CD4-positive, alpha-beta T cell treated with Interleukin-4 for 4 hours (primary cell): ENCODE measurements at places on chromosomes 4 and X.

- no peak for DNase-seq
These were observed 19.6 kb downstream of the DOK7 start for GRCh38 chr4:3482707-3483106.

GRCh38 chr4:122711919-122712318 is 20.6 kb upstream of the BBS12 start:
- DNase-seq = no peak

- no peak for DNase-seq
These were observed 35.2 kb downstream of the PDS5A start for GRCh38 chr4:39942507-39942906.

- DNase-seq = no peak
These were observed 584.3 kb upstream of the SMIM31 start for GRCh38 chr4:164169591-164169990.

DNA sequence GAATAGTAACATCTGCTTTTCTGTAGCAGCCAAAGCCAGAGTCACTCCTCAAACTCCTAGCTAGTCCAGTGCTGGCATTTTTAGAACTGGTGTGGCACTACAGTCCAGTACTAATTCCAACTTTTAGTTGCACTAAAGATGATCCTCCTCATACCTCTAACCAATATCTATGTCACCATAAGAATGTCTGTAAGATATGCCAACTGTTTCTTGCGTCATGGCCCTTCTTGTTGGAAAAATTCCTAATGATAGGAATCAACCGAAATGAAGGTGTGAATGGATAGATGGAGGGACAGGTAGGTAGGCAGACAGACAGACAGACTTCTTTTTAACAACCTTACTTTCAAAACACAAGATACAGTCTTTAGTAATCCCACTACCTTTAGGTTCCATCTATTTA is 74.6 kb upstream of the PRSS48 start:
- DNase-seq = no peak

- no peak for DNase-seq
These were observed 203.8 kb downstream of the AASDH start for GRCh38 chr4:56183344-56183959.

DNA sequence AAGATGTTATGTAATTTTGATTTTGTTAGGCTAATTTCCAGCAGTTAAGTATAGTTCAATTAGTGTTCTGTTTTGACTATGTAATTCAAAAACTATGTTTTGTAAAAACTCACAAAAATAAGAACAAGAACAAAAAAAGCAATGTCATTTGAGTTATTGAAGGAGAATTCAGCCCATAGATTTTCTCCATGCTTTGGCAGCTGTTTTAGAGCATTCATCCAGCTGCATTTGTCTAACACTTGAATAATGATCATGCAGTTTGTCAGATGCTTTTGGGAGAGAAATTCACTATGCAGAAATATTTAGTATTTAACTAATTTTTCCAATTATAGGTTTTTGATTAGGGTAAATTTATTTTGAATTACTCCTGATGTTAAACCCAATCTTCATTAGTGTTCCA is 14.2 kb downstream of the CPE start:
- DNase-seq = no peak

GRCh38 chrX:13271511-13271910 is 48.3 kb downstream of the ATXN3L start:
- DNase-seq = no peak

DNA sequence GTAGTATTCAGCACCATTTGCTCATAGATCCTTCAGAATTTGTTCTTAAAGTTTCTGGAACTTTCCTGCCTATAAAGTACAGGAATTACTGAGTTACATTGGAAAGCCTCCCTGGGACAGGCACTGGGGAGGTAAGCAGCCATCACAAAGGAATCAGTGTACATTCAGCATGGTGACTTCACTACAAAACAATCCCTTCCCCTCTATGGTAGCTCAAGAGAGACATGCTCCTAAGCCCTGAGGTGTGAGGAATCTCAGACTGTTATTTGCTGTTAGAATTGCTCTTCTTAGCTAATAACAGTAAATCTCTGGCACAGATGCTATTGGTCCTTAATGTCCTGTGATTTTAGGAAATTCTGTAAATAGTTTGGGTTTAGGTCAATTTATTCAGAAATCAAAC is 1898.0 kb upstream of the PCDH7 start:
- no peak for DNase-seq

DNA sequence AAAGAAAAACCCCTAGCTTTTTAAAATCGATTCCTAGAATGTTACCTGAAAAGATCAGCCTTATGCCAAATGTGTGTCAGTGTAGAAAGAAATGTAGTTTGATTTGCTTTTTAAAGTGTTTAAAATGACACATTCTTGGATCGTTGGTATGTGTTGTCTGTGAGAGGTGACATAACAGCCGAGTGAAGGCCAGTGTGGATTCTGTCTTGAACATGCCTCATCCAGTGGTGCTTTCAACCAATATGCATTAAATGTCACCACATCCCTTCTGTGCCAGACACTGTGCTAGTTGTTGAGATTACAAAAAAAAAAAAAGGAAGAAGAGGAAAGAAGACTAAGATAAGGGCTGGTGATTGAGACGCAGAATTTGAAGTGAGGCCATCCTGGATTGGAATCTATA is 994.2 kb upstream of the TENM3 start:
- DNase-seq = no peak

- DNase-seq = no peak
These were observed 16.6 kb upstream of the H2AZ1 start for GRCh38 chr4:99966692-99967091.

- no peak for DNase-seq
These were observed 44.8 kb downstream of the RBPJ start for GRCh38 chr4:26365537-26366150.

- no peak for DNase-seq
These were observed 7.7 kb upstream of the STX18 start for GRCh38 chr4:4549534-4549933.

DNA sequence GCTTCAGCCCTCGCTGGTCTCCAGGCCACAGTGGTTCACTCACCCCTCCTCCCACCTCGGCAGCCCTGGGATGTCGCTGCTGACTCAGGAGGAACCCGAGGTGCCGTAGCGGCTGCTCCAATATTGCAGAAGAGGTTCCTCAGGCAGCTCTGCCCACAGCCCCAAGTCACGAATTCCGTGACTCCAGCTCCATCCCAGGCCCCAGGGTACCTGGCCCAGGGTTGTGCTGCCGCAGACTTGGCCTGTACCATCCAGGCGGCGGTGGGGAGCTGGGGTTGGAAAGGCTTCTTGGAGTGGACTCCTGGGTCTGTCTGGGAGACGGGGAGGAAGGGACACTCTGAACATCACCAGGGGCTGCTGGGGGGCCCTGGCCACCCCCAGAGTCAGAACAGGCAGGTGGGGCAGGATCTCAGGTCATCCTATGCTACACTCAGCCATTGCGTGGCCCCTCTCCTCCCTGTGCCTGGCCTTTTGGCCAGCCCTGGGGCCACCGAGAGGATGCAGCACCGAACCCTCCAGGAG is 728 bp upstream of the HGFAC start:
- DNase-seq = no peak

GRCh38 chrX:2875798-2876399 is 47.2 kb downstream of the GYG2 start:
- no peak for DNase-seq

DNA sequence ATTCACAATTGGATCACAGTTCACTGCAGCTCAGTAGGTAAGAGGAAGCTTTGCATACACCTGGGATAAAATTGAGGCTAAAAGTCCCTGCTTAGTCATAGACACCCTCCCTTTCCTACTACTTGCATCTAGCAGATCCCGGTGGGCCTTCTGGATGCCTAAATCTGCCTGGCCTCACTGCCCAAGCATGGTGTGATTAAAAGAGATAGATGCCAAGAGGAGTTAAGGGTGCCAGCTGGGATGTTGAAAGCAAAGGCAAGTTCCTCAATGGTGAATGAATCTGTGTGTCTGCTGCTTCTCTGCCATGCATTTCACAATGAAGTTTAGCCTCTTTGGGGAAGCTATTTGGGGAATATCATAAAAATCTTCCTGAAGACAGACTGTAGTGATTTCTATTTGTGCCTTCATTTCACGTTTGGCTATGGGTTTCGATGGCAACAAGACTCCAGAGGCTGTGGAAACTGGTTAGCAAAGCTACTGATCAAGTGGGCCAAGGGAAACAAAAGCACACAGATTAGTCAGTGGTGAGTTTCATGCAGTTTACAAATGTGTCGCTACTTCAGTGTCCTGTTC is 534.0 kb downstream of the ANKRD50 start:
- DNase-seq = no peak

DNA sequence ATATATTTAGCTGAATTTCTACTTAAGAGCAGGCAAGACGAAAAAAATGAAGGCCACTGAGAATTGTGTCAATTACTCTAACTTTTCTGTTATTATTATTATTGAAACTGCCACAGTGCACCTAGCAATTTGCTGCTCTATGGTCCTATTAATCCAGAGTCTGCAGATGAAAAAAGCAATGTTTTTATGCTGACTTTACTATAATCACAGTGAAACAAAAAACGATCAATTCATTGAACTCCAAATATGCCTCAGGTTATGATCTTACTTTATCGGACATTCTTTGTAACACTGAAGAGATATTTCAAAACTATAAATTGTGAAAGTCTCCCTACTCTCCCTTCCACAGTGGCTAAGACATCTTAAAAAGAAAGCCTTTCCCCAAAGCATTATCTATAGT is 474.4 kb downstream of the KCNIP4 start:
- DNase-seq = no peak

GRCh38 chr4:74968456-74969164 is 35.7 kb downstream of the PARM1 start:
- DNase-seq = no peak

DNA sequence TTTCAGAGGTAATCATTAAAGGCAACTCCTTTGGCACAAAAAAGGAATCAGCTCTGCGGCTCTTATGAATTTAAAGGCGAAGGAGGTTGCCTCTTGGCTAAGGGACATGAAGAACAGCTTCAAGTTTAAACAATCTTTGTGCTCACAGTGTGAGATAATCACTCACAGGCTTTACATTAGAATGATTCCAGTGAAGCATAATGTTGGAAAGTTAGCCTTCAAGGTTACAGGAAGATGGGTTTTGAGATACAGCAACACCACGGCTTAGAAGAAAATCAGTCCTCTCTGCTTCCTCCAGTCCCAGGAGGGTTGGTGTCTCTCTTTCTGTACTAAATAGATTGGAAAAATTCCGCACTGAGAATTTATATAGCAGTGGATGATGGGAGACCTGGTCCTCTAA is 11.6 kb upstream of the SCD5 start:
- DNase-seq = no peak
